ENCODE measurements at places on chromosomes 16 and 17.
A peak's percentile ranks its signal among the peaks of the same experiment; 100 is the strongest.

DNA sequence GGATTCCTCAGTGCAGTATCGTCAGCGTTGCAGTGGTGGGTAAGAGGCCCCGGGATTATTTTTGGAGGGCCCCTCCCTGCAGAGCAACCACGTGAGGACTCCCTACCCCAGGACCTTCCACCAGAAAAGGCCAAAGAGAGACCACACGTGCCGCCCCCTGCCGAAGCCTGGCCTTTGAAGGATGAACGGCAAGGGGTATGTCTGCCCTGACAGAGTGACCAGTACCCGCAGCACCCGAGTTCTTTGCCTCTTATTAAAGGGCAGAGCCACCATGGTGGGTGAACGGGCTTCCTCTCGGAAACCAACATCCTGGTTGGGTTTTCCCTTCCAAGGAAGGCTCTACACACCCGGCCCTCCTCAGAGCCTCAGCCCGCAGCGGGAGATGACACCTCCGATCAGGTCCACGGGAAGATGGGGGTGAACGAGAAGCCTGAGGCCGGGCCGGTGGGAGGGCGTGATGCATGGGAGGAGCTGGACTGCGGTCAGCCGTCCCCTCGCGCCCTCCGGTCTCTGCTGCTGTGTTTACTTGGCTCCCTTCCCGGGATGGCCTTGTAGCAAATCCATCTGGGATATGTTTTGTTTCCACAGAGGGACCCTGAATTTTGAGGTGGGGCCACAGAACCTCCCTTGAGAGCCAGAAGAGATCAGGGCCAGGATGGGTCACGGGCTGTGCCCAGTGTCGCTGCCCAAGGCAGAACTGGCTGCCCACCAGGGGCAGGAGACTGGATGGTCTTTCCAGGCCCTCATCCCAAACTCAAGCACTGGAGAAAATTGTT, 49.1 kb downstream of the TBC1D16 start:
- no peak overlapping the region for H3K27ac ChIP-seq
- H3K4me1 ChIP-seq, result peaks cover 14% of the 10 kb centered on the region
- DNase-seq, result no peak
- H3K36me3 ChIP-seq, result no peaks in the 10 kb centered on the region
- H3K27me3 ChIP-seq, result no peaks in the 10 kb centered on the region
- no peak overlapping the region for H3K4me3 ChIP-seq

DNA sequence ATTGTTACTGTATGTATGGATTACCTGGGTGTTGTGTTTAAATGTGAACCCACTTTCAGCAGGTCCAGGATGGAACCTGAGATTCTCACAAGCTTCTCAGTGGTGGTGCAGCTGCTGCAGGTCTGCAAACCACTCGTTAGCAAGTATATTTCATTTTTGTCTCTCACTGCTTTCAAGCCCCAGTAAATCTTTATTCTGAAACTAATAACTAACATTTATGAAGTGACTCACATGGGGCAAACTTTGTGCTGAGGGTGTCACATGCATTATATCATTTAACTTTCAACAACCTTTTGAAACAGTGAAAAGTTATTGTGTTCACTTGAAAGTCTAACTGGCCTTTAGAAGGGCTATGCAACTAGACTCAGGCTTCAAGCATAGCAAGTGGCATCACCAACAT, 98.9 kb upstream of the DYNLRB2 start:
- H3K27me3 ChIP-seq, result no peaks in the 10 kb centered on the region
- H3K4me3 ChIP-seq, result no peak overlapping the region
- DNase-seq, result no peak
- no peaks in the 10 kb centered on the region for H3K36me3 ChIP-seq
- no peak overlapping the region for H3K27ac ChIP-seq

- DNase-seq, result no peak
- peaks cover 19% of the 10 kb centered on the region for H3K27me3 ChIP-seq
- H3K27ac ChIP-seq, result no peak overlapping the region
- H3K4me3 ChIP-seq, result no peak overlapping the region
- H3K36me3 ChIP-seq, result no peaks in the 10 kb centered on the region
These were observed 96.1 kb downstream of the C17orf67 start for GRCh38 chr17:56737421-56738161.

DNA sequence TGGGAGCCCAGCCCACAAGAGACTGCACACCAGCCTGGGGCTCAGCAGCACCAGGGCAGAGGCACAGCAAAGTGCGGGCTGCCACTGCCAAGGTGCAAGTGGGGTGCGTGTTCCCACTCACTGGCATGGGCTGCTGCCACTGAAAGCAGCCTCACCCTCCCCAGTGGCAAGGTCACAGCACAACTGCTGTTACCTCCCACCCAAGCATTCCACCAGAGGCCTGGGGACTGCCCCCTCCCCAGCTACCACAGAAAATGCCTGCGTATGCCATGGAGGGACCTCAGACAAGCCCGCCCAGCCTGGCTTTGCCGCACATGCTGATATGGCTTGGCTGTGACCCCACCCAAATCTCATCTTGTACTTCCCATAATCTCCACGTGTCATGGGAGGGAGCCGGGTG, 33.1 kb downstream of the MEAK7 start:
- H3K27me3 ChIP-seq, result no peaks in the 10 kb centered on the region
- H3K36me3 ChIP-seq, result peaks cover 41% of the 10 kb centered on the region
- no peak overlapping the region for H3K4me3 ChIP-seq

DNA sequence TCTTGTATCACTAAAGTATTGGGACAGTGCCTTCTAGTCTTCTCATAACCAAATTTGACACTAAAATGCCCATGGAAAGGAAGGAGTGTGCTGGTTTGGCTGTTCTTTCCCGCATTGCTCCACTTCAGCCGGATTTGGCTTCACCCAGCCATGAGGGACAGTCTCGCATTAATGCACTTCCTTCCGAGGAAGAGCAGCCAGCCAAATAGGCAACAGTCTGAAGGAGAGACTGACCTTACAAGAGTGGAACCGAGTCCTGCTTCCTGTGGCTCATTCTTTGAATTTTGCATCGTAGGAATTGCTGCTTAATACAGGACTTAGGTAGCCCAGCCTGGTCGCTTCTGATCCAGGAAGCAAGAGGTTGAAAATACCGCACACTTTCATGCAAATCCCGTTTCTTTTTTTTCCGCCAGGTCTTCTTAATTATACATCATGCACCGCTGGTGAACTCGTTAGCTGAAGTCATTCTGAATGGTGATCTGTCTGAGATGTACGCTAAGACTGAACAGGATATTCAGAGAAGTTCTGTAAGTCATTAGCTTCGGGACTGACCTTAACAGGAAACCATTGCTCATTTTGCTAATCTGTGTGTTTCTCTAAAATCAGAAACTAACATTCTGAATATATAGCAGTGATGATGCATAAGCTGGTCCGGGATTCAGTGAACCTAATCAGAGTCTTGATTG, 38.2 kb downstream of the CLEC16A start:
- no peaks in the 10 kb centered on the region for H3K36me3 ChIP-seq
- H3K27ac ChIP-seq, result no peak overlapping the region
- DNase-seq, result no peak
- H3K4me3 ChIP-seq, result no peak overlapping the region
- peaks cover 22% of the 10 kb centered on the region for H3K4me1 ChIP-seq
- H3K27me3 ChIP-seq, result no peaks in the 10 kb centered on the region

GRCh38 chr17:42018339-42018738, 1.1 kb upstream of the DNAJC7 start:
- peaks cover 34% of the 10 kb centered on the region for H3K4me1 ChIP-seq
- H3K27ac ChIP-seq, result peak overlapping the region; percentile 64
- DNase-seq, result no peak
- no peaks in the 10 kb centered on the region for H3K27me3 ChIP-seq
- peak overlapping the region; percentile 90 for H3K4me3 ChIP-seq
- H3K36me3 ChIP-seq, result no peaks in the 10 kb centered on the region

GRCh38 chr17:73030995-73031394, 61.5 kb downstream of the SLC39A11 start:
- no peak overlapping the region for H3K27ac ChIP-seq
- no peaks in the 10 kb centered on the region for H3K27me3 ChIP-seq
- H3K4me3 ChIP-seq, result no peak overlapping the region
- H3K4me1 ChIP-seq, result no peaks in the 10 kb centered on the region

DNA sequence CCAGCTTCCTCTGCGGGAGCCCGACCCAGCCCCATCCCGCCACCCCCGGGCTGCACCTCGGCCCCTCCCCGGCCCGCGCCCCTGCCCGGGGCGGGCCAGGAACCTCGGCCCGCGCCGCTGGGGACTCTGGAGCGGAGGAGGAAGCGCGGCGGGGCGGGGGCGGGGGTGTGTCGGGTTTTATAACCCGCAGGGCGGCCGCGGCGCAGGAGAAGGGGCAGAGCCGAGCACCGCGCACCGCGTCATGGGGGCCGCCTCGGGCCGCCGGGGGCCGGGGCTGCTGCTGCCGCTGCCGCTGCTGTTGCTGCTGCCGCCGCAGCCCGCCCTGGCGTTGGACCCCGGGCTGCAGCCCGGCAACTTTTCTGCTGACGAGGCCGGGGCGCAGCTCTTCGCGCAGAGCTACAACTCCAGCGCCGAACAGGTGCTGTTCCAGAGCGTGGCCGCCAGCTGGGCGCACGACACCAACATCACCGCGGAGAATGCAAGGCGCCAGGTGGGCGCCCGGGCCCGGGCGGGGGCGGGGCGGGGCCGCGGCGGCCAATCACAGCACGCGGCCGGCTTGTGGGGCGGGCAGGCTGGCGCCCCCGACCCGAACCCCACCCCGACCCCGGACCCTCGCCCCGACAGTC, at the start of gene ACE:
Gene ACE, plus strand, starts transcription at position 208 of the 626 bp plus-strand sequence. Its CDS starts 34 bp downstream, at position 242.
- H3K36me3 ChIP-seq, result no peaks in the 10 kb centered on the region
- DNase-seq, result no peak
- H3K4me1 ChIP-seq, result peaks cover 5% of the 10 kb centered on the region
- peak within 1 kb of the TSS; percentile 56 for H3K4me3 ChIP-seq

DNA sequence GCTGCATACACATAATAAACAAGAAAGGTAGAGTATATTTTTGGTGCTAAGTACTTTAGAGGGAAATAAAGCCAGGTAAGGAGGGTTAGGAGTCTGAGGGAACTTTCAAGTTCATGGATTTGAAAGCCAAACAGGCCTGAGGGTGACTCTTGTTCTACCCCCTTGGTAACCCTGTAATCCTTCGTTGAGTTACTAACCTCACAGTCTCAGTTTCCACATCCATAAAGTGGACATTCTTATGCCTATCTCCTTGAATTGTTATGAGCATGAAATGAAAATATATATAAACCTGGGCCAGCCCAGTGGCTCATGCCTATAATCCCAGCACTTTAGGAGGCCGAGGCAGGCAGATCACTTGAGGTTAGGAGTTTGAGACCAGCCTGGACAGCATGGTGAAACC, 22.4 kb downstream of the PECAM1 start:
- no peak for DNase-seq
- no peak overlapping the region for H3K4me3 ChIP-seq
- peaks cover 7% of the 10 kb centered on the region for H3K36me3 ChIP-seq
- no peaks in the 10 kb centered on the region for H3K27me3 ChIP-seq

DNA sequence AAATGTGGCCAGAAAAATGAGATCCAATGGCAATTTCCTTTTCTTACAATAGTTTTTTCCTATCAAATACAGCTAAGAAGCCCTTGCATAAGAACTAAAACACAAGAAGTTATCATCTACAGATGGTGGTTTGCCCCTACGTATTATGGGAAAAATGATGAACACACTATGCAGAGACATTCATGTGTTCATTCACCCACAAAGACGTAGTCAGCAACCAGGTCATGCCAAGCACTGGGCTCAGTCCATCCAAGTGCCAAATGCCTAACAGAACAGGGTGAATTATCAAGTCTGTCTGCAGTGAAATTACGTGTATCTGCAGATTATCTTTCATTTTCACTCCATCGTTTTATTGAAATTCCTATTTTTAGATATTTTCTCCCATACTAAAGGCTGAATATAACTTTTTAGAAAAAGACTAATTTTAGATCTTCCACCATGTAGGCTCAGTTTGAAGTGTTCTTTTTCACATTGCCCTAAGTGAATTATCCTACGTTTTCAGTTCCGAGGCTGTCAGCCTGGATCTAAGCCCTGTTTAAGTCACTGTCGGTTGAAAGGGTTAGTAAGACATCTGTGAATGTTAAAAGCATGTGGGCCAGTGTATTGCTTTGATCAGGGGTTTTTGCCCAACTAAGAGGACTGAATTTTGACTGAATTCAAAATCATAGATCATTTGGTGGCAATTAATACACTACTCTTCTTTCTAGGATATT, 78.1 kb upstream of the DHX40 start:
- no peaks in the 10 kb centered on the region for H3K27me3 ChIP-seq
- H3K27ac ChIP-seq, result no peak overlapping the region
- H3K36me3 ChIP-seq, result no peaks in the 10 kb centered on the region

GRCh38 chr17:15482476-15482875, 15.1 kb upstream of the CDRT4 start:
- no peaks in the 10 kb centered on the region for H3K36me3 ChIP-seq
- no peaks in the 10 kb centered on the region for H3K27me3 ChIP-seq
- H3K4me3 ChIP-seq, result no peak overlapping the region
- no peak for DNase-seq

DNA sequence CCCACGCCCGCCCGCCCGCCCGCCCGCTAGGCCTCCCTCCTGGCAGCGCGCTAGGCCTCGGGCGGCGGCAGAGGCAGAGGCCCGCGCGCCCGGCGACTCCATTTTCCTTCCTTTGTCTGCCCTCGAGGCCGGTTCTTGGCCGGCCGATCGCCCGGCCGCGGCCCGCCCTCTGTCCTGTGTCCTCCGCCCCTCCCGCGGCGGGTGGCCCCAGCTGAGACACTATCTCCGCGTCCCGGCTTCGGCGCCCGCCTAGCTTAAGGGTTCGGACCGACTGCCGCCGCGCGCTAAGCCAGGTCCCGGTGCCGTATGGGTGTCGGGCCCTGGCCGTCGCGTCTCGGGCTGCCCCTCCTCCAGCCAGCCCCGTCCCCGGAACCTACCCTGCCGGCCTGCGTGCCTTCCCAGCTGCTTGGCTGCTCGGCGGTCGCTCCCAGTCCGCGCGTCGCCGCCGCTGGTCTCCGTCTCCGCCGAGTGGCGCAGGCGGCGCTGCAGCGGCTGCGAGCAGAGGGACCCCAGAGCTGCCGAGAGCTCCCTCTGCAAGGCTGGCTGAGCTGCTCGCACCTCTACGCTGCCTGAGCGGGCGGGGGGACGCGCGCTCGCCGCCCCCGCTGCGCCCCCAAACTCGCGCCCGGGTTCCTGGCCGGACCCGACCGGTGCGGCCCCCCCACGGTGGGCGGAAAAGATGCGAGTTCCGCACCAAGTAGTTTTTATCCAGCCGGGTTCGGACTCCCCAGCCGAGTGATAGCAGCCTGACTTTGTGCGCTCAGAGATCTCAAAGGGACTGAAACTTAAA, 787 bp downstream of the CTCF start:
- DNase-seq, result peak; percentile 53
- peaks cover 24% of the 10 kb centered on the region for H3K4me1 ChIP-seq

- H3K27ac ChIP-seq, result no peak overlapping the region
- no peaks in the 10 kb centered on the region for H3K4me1 ChIP-seq
- H3K4me3 ChIP-seq, result no peak overlapping the region
- H3K27me3 ChIP-seq, result no peaks in the 10 kb centered on the region
- peaks cover 53% of the 10 kb centered on the region for H3K36me3 ChIP-seq
These were observed 22.2 kb downstream of the USP22 start for GRCh38 chr17:21020622-21021021.

- peaks cover 5% of the 10 kb centered on the region for H3K4me1 ChIP-seq
- no peaks in the 10 kb centered on the region for H3K27me3 ChIP-seq
- no peaks in the 10 kb centered on the region for H3K36me3 ChIP-seq
These were observed 42.6 kb downstream of the TENT4B start for GRCh38 chr16:50195756-50196155.

DNA sequence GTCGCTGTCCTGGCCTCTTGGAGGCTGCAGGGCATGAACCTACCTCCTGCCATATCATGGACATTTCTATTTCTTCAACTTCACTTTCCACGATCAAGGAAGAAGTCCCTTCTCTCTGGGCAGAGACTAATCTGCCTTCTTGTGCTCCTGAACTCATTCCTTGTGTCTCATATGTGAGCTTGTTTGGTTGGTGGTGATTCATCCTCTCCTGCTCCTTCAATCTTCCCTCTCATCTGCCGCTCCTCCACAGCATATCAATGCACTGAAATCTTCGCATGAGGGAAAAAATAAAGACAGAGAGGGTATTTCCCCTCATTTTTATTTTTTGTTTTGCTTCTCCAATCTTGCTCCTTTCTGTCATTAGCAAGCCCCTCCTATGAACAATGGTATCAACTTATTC, 571.7 kb upstream of the GOT2 start:
- no peak overlapping the region for H3K4me3 ChIP-seq
- H3K27ac ChIP-seq, result no peak overlapping the region
- no peaks in the 10 kb centered on the region for H3K4me1 ChIP-seq
- H3K27me3 ChIP-seq, result no peaks in the 10 kb centered on the region
